ENCODE measurements at places on chromosomes 5 and 9.
A peak's percentile ranks its signal among the peaks of the same experiment; 100 is the strongest.

DNA sequence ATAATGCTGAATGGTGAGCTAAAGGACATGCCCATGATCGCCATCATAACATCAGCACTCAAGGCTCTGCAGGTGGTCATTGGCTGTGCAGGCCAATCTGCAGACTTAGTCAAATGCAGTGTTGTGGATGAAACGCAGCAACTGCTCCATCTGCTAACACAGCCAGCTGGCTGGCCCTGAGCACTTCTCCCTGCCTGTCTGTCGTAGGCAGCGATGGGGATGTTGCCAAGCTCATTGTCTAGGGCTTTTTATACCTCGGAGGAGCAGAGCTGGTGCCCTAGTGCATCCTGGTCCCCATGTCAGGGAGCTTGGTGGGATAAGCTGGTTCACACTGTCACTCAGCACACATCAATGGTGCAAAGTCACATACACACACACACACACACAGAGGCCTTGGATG, 189.4 kb downstream of the TENT4A start:
- DNase-seq = no peak

- no peak for DNase-seq
Measured at GRCh38 chr9:129945314-129945713, 97.7 kb downstream of the FNBP1 start.

DNA sequence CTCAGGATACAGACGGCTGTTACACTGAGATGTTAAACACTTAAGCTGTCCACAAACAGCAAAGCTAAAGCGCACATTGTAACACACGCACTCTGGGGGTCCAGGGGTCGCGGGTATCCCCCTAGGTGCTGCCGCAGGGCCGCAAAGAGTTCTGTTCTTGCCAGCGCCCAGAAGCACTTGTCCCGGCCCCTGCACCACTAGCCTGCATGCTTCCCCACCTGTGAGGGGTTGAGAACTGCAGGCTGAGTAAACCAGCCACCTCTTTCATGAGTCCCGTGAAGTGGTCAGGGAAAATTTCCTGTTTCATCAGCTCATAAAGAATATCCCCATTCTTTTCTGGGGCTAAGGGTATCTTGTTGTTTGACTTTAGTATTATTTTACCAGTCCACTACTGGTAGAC, 154.4 kb upstream of the FBXL17 start:
- no peak for DNase-seq

DNA sequence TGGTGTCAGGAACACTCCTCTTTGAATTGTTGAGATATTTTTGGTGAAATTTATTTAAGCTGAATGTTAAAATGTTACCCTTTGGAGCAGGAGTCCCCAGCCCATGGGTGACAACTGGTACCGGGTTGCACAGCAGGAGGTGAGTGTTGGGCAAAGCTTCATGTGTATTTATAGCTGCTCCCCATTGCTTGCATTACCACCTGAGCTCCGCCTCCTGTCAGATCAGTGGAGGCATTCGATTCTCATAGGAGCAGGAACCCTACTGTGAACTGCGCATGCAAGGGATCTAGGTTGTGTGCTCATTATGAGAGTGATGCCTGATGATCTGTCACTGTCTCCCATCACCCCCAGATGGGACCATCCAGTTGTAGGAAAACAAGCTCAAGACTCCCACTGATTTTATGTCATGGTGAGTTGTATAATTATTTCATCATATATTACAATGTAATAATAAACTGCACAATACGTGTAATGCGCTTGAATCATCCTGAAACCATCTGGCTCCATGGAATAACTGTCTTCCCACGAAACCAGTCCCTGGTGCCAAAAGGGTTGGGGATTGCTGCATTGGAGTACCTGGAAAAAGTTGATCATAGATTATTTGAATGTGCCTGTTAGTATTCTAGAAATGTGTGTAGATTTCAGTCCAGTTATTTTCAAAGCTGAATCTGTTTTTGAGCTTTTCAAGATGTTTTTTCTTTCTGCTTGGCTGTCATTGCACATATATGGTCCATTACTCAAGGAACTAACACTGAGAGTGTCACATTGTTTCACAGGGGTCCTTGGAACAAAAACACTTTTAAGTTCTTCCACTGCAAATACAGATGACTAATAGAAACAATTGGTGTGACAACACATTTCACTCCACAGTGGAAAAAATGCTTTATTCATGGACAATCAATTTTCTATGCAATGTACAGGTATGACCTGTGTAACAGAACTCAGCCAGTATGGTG, 104.6 kb upstream of the TNFAIP8 start:
- DNase-seq = no peak

- DNase-seq = no peak
Measured at GRCh38 chr9:2655411-2655901, 33.9 kb downstream of the VLDLR start.

GRCh38 chr5:176535101-176535663, 2.0 kb downstream of the RNF44 start:
- DNase-seq = no peak

DNA sequence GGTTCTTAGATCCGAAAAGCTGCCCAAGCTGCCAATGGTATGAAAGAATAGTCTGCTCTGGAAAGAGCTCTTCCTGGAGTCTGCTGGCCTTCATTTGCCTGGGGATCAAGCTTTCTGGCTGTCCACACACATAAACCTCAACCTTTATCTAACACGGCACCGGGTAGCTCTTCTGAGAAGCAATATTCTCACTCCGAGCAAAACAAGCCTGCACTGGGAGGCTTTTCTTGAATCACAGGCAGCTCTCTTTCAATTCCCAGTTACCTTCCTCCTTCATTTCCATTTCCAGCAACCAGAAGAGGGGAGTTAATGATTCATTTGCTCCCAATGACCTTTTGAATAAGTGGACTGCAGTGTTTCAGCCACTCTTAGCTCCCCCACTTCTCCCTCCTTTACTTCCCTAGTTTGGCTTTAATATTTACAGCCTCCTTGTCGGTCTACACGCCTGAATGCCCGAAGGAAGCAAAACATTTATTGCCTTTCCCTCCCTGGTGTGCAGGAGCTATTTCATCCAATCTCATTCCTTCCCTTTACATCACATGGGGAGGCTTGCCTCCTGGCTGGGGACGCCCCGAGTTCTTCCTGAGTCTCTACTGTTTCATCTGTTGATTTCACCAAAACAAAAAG, 187.1 kb downstream of the ARHGEF28 start:
- no peak for DNase-seq

GRCh38 chr9:118533101-118533500, 828.9 kb downstream of the TLR4 start:
- no peak for DNase-seq

DNA sequence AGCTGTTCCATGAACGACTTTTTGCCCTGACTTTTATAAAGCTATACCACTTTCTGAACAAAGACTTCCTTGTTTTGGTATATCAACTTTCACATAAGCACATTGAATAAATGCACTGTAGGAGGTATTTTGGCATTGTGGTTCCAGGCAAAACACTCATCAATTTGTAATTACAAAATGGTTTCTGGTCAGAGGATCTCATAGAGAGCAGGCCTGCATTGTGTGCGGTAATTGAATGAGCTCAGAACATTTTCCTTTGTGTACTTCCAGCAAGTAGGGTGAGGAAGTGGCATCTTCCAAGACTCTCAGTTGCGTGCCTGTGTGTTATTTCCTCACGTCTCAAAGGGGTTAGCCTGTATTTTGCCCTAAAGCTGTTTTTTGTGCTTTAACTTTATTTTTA, 89.2 kb downstream of the PDE6A start:
- no peak for DNase-seq

- DNase-seq = no peak
Measured at GRCh38 chr5:131996210-131997025, 15.0 kb downstream of the ACSL6 start.

GRCh38 chr9:137705906-137706305, 87.1 kb downstream of the EHMT1 start:
- no peak for DNase-seq

GRCh38 chr5:126998201-126998631, 32.1 kb downstream of the MARCHF3 start:
- DNase-seq = peak; percentile 10

- DNase-seq = no peak
Measured at GRCh38 chr9:82820186-82820585, 242.8 kb downstream of the RASEF start.

DNA sequence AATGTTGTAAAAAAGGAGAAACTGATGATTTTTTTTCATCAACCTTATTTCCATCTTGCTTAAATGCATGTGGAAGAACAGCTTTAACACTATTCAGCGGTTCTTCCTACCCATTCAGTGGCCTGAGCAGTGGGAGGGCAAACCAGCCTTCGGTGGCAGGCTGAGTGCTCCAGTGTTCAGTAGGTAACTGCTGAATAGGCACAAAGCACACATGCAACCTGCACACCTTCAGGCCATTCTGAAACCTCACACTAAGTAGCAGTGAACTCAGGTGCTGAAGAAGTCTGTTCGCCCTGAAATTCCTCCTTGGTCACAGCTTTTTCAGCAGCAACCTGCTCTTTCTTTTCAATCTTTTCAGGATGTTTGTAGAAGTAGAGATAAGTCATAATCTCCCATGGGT, 26.1 kb downstream of the FBXO4 start:
- DNase-seq = no peak

GRCh38 chr9:6414247-6414641, 1.2 kb downstream of the UHRF2 start:
- no peak for DNase-seq

- DNase-seq = no peak
Measured at GRCh38 chr5:54956922-54957321, 28.5 kb downstream of the ESM1 start.

GRCh38 chr9:26334706-26335105, 557.9 kb downstream of the CAAP1 start:
- DNase-seq = no peak

- DNase-seq = no peak
Measured at GRCh38 chr5:79963261-79964061, 27.6 kb downstream of the MTX3 start.

DNA sequence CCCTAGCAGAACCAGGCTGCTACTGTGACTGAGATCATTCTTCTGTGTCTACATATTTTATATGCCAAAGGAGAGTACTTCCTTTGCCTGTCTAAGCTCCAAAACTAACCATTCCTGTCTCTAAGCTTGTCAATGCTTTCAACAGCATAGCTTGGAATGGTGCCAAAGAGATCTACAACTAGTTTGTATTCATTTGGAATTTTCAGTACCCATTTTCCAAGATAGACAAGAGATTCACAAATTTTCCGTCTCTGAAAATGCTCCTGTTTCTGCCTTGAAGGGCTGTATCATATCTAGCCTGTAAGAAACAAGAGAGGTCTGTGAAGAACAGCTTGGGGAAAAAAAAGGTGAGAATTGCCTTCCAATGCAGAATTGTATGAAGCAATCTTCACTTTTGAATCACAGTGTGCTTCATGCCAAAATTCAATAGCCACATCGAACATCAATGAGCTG, 334.4 kb upstream of the ACTBL2 start:
- DNase-seq = no peak

GRCh38 chr9:137740312-137740711, 121.5 kb downstream of the EHMT1 start:
- DNase-seq = no peak

DNA sequence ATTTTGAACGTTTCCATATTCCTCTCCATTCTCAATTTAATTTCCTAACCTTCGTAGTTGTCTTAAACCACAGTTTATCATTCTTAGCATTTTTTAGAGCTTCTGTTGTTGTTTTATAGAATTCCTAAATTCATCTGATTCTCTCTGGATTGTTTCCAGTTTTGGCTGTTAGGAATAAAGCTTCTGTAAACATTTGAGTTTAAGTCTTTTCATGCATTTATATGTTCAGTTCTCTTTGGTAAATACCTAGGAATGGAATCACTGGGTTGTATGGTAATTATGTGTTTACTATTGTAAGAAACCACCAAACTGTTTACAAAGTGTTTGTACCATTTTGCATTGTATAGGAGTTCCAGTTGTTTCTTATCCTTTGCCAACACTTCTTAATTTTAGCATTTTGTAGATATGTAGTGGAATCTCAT, 29.7 kb downstream of the GPR21 start:
- no peak for DNase-seq

DNA sequence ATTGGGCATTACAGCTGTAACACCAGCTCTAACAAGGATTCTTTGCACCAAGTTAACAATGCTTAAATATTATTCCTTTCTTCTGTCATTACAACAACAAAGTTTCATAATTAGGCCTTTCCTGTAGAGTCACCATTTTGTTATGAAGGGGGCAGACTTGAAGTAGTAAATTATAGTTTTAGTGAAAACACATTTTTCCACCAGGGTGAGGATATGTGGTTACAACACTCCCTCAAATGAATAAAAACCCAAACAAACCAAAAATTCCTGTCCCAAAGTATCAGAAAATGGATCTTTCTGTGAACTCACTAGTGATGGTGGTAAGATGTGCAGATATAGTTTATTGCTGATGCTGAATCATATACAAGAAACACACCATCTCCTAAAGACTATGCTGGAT, 250.5 kb upstream of the TUT7 start:
- DNase-seq = no peak

DNA sequence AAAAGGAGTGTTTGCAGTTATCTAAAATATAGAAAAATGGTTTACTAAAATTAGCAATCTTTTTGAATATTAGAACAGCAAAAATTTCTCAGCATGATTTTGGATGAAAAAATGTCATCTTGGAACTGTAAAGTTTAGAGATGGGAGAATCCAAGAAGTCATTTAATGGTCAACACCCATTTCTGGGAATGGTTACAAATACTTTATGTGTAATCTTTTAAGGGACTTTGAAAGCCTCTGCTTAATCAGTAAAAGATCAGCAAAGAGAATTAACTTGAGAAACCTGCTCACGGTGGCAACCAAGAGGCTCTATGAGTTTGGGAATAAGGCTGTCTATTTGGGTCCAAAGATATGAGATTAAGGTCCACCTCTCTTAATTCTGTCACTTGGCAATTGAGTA, 13.0 kb downstream of the C1QTNF3 start:
- no peak for DNase-seq

- no peak for DNase-seq
Measured at GRCh38 chr5:168686837-168687236, 107.7 kb upstream of the PANK3 start.

GRCh38 chr5:113614191-113614590, 100.7 kb downstream of the YTHDC2 start:
- DNase-seq = no peak

DNA sequence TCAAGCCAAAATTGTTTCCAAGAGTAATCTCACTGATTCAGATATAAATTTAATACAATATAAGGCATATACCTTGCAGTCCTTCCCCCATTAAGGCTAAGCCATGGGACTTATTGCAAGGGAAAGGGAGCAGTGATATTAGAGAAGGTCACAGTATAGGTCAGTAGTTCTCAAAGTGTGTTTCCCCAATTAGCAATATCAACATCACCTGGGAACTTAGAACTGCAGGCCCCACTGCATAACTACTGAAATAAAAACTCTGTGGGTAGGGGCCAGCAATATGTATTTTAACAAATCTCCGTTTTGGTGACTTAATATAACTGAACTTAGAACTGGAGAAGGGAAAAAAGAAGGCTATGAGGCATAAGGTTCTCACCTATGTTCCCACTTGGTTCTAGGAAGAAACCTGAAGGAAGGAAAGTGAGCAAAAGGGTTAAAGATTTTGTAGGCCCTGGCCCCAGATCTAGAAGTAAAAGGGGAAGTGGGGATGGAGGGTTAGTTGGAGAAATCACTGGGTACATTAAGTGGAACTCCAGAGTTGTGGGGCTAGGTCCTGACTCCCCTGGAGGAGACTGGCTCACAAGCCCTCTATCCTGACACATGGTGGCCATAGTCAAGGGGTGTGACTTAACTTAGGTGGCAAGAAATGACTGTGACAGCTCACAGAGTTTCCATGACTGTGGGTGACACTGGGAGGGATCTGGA, 40.7 kb downstream of the WDR36 start:
- DNase-seq = no peak

All from NCI-H187 (cell line).